Gastrocnemius medialis (tissue), 4 donors: ENCODE measurements at places on chromosomes 13 and 19. TPM values are rescaled to one million over a fixed set of nuclear protein-coding genes. Genes with fewer than 3 reads are reported as not detected.

DNA sequence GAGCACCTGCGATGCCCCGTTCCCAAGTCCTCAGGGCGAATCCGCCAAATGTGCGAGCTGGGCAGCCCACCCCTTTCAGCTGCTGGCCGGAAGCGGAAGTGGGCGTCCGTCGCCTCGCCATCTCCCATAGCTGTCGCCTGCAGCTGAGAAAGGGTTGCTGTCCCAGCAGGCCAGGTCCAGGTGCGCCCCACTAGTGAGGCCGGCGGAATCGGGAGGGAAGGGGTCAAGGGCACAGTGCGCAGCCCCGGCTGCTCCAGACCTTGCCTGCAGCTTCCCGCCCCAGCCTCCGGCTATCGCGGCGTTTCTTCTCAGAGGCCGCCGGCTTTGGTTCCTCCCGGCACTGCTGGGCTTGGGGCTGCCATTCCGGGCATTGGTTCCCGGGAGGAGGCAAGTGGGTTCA lies at the start of gene ZNF177:
Gene ZNF177, plus strand, starts transcription at position 109 of the 400 bp plus-strand sequence. CDS start 15,299 bp downstream, outside the sequence.
- no peak for DNase-seq

DNA sequence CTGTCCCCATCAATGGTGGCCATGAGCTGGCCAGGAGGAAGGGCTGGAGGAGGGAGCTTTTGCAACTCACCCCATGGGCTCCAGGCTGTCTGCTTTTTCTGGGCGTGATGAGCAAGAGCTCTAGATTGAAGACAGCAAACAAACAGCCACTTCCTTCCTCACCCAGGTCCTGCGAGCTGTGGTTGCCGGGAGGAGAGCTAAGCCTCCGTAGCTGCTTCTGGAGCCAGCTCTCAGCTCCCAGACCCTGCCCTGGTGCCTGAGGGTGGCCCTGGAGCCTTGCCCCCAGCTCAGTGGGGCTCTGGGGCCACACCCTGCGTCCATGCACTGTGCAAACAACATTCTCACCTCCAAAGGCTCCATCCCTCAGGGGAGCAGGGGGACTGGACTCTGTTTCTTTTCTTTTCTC lies 6.2 kb downstream of the MYO1F start:
- DNase-seq = no peak

VSTM1 gene
- not detected for total RNA-seq

NHLRC3 gene
- total RNA-seq = 8.1 TPM

NRTN gene
- total RNA-seq = not detected

DNA sequence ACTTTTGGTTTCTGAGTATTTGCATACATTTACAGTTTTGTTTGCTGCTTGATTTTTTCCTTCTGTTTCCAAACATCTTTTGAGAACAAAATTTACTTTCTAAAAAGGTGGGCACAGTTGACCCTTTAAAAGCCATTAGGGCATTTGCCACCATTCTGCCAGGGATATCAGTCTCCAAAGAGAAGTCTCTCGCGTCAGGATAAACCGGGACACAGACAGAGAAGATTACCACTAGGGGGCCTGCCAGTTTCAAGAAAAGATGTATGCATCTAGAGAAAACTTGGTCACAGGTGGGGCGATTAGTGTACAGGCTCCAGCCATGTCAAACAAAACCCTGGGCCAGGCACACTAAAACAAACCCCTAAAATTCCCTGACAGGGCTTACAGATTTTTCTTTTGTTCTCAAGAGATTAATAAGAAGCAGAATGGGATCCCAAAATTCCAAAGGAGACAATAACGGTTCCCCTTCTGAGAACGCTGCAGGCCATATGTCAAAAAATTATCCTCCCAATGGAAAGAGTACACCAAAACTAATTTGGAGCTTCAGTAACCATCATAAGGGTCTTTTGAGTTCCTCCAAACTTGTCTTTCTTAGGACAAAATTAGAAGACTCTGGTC lies 10.7 kb upstream of the PABPC3 start:
- DNase-seq = no peak

- no peak for DNase-seq
These were observed 292.9 kb downstream of the KLF5 start for GRCh38 chr13:73351730-73352129.

GRCh38 chr19:40539070-40539469 lies 37.6 kb upstream of the SHKBP1 start:
- no peak for DNase-seq

GRCh38 chr13:114161644-114162532 lies 17.2 kb upstream of the CFAP97D2 start:
- DNase-seq = no peak

ADGRE2 gene
- total RNA-seq = 0.26 TPM

ZNF790 gene
- 8.1 TPM for total RNA-seq

- DNase-seq = no peak
These were observed 77.0 kb upstream of the TSC22D1 start for GRCh38 chr13:44652962-44653660.

RB1 gene
- 35.8 TPM for total RNA-seq

- DNase-seq = no peak
These were observed 14.5 kb upstream of the MPHOSPH8 start for GRCh38 chr13:19618977-19619376.

GRCh38 chr13:109024611-109025010 lies 395.2 kb downstream of the MYO16 start:
- DNase-seq = no peak

- DNase-seq = no peak
These were observed 11.1 kb downstream of the TEX101 start for GRCh38 chr19:43425567-43426392.

GRCh38 chr13:73467125-73467524 lies 408.3 kb downstream of the KLF5 start:
- DNase-seq = no peak

CYP4F2 gene
- total RNA-seq = not detected

DNA sequence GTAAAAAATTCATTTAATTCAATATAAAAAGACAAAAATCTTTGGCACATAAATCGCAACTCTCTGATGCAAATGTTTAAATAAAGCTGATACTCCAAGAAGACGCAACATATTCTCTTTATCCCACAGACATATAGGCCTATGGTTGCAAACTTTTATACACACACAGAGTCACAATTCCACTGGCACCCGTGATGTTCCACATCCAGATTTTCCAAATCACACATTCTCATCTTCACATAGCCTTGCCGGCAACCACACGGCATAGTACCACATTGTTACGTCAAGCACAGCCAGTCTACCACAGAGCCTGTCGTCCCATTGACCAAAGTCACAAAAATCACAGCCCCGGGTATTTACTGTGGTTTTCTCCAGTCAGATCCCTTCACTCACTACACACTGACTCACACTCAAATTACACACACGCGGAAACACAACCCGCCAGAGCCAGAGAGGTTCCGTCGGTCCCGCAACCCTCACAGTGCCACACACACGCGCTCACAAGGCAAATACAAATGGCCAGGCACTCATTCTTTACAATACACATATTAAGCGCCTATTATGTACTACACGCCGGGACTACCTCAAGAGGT lies 546 bp upstream of the ZNF546 start:
- DNase-seq = no peak

DNA sequence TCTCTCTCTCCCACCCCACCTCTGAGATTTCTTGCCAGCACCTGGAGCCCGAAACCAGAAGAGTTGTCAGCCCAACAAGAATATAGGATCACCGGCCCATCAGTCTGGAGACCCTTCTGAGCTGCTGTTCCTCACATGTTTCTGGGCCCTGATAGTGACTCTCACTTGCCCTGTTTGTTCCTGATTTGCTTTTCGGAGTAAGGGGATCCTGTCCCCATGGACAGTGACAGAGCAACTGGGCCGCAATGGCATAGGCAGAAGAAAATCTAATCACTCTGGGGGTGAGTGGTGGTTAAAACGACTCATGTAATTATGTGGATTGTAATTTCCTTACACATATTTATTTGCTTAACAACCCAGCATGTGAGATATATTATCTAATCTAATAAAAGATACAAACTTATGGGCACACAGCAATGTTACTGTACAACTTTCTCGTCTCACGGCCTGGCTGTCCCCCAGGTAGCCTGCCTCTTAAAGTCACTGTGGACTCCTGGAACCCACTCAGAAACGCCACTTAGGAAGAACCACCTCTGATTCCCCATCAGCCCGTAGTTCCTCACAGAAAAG lies 663 bp upstream of the SMAD9 start:
- no peak for DNase-seq

- no peak for DNase-seq
These were observed 12.0 kb upstream of the MATK start for GRCh38 chr19:3798137-3798536.

PSG11 gene
- not detected for total RNA-seq

RFPL4AL1 gene
- total RNA-seq = not detected

C19orf38 gene
- total RNA-seq = 1.5 TPM

DNA sequence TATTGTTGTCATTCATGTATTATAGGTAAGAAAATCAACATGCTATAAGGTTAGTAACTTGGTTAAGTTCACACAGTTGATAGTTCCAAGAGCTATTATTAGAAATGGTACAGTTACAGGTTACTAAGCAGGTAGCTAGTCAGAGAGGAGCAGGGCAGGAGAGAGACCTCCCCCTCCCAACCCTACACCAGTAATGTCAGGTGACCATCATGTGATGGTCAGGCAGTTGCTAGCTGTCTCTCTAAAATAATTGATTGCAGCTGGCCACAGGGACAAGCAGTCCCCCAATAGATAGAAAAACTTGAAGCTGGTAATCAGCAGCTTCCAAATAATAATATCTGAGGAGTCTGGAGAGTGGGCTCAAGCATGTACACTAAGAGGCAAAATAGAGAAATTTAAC lies 14.6 kb downstream of the SLITRK1 start:
- no peak for DNase-seq

GRCh38 chr19:38735257-38735686 lies 9.0 kb downstream of the CAPN12 start:
- no peak for DNase-seq

ZNF230 gene
- 0.78 TPM for total RNA-seq

DNA sequence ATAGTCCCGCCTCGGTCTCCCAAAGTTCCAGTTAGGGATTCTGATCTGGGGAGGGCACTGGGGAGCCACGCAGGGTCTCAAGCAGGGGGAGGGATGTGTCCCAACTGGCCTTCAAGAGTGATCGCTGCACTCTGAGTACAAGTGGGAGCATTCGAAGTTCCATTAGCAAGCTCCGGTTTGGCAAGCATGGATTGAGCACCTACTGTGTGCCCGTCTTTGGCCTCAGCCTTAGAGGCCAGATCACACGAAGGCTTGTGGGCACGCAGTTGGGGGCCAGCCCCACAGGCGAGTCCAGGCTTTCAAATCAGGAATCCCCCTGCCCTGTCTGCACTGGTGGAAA lies 32.1 kb upstream of the TCF3 start:
- DNase-seq = no peak

TOMM40 gene
- total RNA-seq = 148 TPM

- DNase-seq = no peak
These were observed 757.3 kb downstream of the EFNB2 start for GRCh38 chr13:105778196-105778595.

KMT2B gene
- total RNA-seq = 39.0 TPM

DNA sequence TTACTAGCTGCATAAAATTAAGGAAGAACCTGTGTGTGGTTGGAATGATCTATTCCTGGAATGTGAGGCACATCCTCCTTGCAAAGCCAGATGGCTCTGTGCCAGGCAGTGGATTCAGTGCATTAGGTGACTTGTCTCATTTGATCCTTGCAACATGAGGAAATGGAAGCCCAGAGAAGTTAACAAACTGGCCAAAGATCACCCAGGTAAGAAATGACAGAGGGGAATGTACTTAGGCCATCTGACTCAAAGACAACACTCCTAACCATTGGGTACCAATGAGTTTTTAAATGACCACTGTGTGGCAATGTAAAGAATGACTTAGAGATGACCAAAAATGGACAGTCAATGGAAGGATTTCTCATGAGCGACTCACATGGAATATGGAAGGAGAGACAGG lies 114.2 kb upstream of the RXFP2 start:
- no peak for DNase-seq

DNA sequence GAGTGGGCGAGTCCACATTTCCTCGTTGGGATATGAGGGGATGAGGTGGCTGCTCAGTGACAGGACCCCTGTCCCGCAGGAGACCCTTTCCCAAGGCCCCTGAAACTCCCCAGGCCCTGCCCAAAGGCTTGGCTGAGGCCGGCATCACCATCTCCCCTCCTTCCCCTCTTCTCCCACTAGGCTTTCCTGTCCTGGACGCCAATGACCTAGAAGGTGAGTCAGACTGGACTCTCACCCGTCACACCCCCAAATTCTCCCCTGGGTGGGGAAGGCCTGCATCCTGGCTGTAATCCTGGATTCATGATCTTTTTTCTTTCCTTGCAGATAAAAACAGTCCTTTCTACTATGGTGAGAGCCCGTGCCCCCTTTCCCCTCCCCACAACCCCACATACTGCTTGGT lies 5.3 kb downstream of the FXYD3 start:
- DNase-seq = no peak

CDC42EP5 gene
- not detected for total RNA-seq

GRCh38 chr13:19681517-19681916 lies 48.1 kb downstream of the MPHOSPH8 start:
- no peak for DNase-seq

DNA sequence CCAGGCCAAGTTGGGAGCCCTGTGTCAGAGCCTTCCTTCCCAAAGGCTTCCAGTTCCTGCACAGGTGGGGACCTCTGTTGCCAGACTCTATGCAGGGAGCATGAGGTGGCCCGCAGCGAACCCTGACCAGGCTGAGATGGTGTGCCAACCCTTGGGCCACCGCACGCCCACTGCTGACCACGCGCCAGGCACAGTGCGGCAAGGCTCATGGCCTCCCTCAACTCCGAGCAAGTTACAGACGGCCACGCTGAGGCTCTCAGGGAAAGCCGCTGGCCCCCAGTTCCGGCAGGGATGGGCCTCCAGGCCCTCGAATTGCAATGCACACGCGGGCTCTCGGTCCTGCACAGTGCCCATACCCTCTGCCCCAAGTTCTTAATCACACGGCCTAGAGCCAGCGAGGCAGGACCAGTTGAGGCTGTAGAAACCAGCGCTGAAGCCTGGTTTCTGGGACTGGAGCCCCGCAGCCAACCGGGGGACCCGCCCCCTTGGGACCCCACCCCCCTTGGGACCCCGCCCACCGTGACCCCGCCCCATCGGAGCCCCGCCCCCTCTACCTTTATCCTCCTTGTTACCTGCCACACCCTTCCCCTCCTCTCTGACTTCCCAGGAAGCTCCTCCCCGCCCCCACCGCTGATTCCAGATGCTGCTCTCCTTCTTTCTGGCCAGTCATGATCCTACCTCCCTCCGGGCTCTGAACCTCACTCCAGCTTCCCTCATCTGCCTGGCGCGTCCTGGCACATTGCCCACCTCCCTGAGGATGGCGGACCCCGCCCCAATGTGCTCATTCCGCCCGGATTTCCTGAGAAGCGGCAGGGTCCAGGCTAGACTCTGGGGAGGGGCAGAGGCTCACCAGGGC lies 6.0 kb downstream of the PEX11G start:
- no peak for DNase-seq

HSH2D gene
- not detected for total RNA-seq

CD209 gene
- 0.56 TPM for total RNA-seq
